ENCODE measurements at places on chromosomes 3 and 15.

DNA sequence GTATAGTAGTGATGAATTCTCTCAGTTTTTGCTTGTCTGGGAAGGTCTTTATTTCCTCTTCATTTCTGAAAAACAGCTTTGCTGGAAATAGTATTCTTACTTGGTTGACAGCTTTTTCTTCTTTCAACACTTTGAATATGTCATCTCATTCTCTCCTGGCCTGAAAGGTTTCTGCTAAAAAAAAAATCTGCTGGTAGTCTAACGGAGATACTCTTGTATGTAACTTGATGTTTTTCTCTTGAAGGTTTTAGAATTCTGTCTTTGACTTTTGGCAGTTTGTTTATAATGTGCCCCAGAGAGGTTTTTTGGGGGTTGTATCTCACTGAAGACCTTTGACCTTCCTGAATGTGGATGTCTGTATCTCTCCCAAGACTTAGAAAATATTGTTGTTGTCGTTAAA lies 47.0 kb downstream of the THSD4 start:
- no peak for DNase-seq

DNA sequence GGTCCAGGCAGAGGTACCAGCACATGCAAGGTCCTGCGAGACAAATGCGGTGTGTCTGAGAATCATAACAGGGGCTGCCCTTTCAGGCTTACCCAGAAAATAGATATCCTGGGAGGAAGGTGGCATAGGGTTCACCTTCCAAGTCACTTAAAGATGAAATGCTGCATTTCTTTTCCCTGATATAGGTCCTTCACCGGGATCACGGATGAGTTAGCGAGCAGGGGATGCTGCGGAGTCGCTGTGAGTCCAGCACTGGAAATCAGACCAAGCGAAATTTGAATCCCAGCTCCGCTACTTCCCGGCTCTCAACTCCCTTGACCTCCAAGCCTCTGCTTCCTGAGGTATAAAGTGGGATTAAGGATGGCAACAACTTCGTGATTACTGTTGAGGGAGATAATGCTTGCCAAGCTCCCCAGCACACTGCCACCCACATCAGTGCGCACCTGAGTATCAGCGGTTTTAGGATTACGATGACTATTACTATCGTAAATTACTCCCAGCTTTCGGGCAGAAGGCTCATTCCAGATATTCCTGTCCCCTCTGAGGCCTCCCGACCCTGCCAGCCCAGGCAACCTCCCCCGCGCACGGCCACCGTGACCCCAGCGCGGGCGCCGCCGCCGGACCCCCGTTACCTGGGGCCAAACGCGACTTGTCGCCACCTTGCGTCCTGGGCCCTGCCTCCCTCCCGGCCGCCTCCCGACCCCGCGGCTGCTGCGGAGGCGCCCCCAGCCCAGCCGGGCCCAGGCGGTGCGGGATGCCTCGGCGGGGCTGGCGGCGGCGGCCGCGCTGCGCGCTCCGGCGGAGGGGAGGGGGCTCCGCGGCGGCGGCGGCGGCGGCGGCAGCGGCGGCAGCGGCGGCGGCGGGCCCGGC lies 589 bp upstream of the GPR27 start:
- DNase-seq = no peak

DNA sequence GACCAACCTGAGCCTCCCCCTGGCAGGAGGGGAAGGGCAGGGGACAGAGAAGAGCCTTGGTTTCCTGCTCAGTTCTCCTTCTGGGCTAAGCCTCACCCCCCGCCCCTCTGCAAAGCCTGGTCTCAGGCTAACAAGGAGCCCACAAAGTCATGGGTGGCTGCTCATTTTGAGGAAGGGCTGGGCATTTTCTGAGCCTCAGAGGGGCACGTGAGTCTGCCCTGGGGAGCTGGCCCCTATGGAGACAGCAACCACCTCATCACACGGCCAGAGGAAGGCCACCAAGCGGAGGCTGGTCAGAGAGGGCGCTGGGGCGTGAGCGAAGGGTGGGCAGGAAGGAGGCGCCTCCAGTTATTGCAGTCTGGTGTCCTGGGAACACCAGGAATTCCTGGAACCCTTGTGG lies 18.7 kb downstream of the ABTB1 start:
- DNase-seq = no peak

- no peak for DNase-seq
These were observed 17.8 kb upstream of the RHCG start for GRCh38 chr15:89514186-89514585.

- no peak for DNase-seq
These were observed 532.7 kb downstream of the SOX2 start for GRCh38 chr3:182244222-182244971.

GRCh38 chr3:141383555-141384129 lies 15.3 kb downstream of the ZBTB38 start:
- DNase-seq = no peak

DNA sequence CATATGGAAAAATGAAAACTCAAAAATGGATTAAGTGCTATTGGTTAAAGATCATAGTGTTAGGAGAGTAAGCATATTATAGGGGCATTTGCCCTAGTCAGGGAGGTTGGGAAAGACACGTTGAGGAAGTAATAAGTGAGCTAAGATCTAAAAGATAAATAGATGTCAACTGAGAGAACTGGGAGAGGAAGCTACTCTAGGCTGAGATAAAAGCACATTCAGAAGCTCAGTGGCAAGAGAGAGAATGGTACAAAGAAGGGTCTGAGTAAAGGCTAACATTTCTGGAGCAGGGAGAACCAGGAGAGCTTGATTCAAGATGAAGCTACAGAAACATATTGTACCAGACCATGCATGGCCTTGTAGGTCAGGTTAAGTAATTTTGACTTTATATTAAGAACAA lies 63.9 kb downstream of the TRPC1 start:
- no peak for DNase-seq

DNA sequence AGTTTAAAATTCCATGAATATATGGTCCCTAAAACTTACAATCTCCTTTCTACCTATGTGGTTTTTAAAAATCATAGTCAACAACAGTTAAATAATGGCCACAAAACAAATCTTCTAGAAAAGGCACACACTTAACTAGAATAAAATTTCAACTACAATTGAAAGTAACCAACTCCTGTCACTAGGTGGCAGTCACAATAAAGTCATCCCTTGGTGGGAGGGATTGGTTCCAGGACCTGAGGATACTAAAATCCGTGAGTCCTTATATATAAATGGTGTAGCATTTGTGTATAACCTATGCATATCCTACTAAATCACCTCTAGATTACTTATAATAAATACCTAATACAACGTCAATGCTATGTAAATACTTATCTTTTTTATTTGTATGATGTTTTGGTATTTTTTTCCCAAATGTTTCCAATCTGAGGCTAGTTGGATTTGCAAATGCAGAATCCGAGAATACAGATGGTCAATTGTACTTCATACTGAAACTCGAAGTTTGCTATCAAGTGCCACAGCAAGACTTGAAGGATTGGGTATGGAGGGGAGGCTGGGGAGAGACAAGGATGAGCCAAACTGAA lies 172.6 kb downstream of the FMN1 start:
- DNase-seq = no peak

DNA sequence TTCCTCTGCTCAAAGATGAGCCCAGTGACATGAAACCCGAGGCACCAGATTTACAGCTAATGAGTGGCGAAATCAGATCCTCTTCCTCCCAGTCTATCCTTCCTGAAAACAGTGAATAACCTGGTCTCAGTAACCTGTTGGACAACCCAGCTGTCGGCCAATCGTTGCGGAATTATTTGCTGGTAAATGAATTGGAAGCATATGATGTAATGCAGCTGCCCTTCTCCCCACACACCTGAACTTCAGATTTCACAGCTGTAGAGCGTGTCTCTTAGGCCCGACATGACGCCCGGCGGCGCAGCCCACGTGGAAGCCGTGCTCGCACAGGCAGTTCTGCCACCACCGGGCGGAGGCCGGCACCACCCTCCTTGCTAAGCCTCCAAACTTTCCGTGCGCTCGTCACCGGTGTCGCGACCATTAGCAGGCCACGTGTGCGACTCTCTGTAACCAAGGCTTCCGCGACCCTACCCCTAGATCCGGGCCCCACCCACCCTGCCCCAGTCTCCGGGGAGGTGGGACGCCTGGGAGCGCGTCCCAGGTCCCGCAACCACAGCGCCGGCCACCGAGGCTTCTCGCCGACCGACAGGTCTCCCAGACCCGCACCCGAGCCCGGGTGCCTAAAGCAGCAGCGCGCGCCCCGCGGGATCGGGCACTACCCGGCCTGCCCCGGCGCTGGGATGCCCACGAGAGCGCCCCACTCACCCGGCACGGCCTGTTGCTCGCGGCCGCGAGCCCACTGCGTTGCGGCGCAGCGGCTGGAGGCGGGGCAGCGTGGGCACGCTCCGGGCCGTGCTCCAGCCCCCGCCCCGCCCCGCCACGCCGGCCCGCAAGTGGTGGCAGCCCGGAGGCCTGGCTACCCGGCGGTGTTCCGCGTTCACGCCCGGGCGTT lies at the start of gene RIOX2:
RIOX2 (minus strand) TSS at position 753 of the 889 bp plus-strand sequence. CDS start 4,838 bp downstream, outside the sequence.
- peak; percentile 21 for DNase-seq

DNA sequence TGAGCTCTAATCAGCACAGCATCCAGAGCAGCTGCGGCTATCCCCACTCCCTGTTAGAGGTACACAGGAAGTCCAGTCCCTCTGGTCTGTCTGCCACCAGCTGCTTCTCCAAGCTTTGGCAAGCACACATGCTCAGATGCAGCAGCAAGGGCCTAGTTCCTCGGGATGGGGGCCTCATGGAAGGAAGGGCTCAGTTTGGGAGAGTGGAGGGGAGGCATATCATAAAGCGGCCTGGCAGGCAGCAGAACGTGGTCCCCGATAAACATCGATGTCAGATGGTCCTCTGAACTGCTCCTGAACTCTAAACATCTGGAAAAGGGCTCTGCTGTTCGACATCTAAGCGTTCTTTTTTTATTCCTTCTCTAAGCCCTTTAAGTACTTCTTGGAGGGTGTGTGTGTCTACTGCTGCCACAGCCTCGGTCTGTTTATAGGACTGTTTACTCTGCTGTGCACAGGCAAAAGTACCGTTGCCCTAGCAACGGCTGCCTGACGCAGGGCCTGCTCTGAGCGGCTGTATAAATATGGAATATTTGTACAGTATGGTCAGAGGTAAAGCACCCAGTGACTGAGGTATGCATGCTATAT lies 74.6 kb downstream of the PRICKLE2 start:
- no peak for DNase-seq

- no peak for DNase-seq
These were observed 988.7 kb downstream of the FHIT start for GRCh38 chr3:60262546-60262945.

DNA sequence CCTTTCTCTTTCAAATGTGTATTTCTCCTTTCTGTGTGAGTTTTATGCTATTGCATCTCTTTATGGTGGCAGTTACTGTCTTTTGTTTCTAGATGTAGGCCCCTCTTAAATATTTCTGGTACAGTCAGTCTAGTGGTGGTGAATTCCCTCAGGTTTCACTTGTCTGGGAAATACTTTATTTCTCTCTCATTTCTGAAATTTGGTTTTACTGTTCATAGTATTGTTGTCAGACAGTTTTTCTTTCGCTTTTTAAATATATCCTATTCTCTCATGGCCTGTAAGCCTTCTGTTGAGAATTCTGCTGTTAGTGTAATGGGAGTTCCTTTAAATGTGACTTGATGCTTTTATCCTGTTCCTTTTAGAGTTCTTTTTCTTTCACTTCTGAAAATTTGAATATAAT lies 874.0 kb downstream of the PLOD2 start:
- DNase-seq = no peak

GRCh38 chr3:126816298-126816697 lies 112.3 kb downstream of the CHCHD6 start:
- DNase-seq = no peak

- no peak for DNase-seq
These were observed 29.6 kb downstream of the FGF7 start for GRCh38 chr15:49452595-49452994.

- DNase-seq = no peak
These were observed 3.9 kb downstream of the CYP1A2 start for GRCh38 chr15:74752531-74752930.

DNA sequence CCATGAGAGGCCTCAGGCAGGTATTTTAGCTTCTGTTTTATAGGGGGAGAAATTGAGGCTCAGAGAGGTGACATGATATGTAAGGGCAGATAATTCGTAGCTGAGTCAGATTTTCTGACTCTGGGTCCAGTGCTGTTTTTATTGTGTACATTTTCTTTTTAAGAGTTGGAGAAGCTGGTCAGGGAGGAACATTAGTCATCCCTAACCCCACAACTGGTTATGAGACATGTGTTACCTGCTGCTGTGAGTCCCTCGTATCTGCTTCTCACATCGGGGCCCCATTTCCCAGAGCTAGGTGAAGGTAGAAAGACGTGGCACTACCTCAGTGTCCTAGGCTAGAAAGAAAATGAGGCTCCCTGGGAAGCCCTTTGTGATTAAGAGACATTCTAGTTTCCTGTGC lies 28.6 kb downstream of the GALNT15 start:
- DNase-seq = no peak

- no peak for DNase-seq
These were observed 34.2 kb downstream of the CIP2A start for GRCh38 chr3:108554913-108555571.

GRCh38 chr15:50353251-50353974 lies 1.6 kb downstream of the GABPB1 start:
- no peak for DNase-seq

- DNase-seq = no peak
These were observed 81.6 kb upstream of the CHMP2B start for GRCh38 chr3:87145553-87145952.

GRCh38 chr15:58980351-58980939 lies 7.0 kb upstream of the RNF111 start:
- no peak for DNase-seq

DNA sequence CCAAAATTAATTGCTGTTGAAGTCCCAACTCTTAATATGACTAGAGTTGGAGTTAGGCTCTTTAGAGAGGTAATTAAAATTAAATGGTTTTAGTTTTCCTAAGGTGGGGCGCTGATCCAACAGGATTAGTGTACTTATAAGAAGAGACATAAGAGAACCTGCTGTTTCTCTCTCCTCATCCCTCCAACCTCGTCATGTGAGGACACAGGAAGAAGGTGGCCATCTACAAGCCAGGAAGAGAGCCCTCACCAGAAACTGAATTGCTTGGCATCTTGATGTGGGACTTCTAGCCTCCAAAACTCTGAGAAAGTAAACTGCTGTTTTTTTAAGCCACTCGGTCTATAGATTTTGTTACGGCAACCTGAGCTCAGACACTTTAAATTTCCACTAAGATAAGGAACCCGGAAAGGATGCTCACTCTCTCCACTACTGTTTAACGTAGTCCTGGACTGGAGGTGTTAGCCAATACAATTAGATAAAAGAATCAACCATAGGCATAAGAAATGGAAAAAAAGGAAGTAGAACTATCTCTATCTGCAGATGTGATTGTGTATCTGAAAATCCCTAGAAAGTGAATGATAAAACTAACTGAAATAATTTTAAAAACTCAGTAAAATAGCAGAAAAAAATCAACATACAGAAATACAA lies 26.8 kb downstream of the DCBLD2 start:
- no peak for DNase-seq

All from GM12878 (cell line).